ENCODE measurements at places on chromosomes 2 and 18.

DNA sequence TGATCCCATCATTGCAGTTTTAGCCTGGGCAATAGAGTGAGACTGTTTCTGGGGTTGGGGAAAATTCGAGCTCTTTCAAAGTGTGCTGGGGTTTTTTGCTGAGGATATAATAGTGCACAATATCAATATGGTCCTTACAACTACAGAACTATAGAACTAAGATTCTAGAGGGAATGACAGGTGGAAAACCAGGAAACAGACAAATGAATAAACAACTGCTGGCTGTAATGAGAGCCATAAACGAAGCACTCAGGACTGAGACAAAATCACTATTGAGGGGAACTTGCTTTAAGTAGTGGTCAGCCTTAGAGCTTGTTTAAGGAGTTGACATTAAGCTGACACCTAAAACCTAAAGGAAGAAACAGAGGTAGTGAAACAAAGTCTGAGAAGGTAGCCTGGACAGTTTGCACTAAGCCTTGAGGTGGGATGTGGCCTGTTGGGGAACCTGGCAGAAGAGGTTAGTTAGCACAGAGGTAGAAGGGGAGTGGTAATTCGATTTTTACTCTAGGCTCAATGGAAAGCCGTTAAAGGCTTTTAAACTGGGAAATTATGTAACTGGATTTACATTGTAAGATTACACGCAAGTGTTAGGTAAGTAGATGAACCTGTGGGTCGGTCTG lies 33.8 kb downstream of the LCLAT1 start:
- no peak for DNase-seq

GRCh38 chr2:179082697-179083096 lies 32.8 kb upstream of the CCDC141 start:
- no peak for DNase-seq

DNA sequence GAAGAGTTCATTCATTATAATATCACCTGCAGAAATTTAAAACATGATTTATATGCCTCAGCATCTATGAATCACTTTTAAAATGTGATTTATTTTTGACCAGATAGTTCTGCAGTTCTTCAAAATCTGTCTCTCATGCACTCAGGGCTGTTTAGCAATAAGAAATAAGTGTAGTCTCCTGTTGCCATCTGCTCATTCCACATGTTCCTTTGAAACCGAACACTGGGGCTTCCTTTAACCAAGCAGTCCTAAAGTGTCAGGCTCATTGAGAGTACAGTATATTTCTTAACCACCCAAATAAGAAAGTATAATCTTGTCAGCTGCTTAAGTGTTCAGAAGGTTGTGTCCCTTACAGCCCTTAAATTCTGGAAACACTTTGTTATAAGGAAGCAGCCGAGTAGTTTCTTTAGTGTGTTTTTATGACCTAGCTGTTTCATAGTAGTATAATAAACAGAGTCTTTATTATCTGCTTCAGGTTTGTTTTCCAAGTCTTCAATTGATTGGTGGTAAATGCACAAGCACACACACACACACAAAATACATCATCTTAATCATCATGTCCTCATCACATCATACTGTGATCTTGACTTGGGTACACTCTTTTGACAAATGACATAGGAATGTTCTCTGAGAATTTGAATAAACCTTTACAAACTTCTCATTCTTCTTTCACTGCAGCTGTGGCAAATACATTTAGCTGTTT lies 10.4 kb downstream of the WDR7 start:
- no peak for DNase-seq

GRCh38 chr18:3689986-3690763 lies 240.2 kb downstream of the TGIF1 start:
- no peak for DNase-seq

- DNase-seq = no peak
Observed at GRCh38 chr2:240429872-240430491, 5.5 kb upstream of the GPC1 start.

DNA sequence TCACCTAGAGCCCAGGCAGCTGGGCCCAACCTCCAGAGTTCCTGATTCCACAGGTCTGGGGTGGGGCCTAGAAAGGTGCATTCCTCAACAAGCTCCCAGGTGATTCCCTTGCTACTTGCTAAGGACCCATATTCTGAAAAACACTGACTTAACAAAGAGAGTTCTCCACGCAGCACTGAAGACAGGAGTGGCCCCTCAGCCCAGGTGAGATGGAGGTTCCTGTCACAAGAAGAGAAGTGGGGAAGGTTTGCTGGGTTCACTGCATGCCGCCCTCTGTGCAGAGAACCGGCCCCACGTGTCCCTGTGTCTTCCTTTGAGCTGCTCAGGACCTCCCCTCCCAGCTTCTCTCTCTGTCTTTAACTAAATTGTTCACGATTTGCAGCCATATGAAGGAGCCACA lies 201.4 kb upstream of the DDX18 start:
- no peak for DNase-seq

GRCh38 chr2:169999054-169999453 lies 171.8 kb downstream of the UBR3 start:
- no peak for DNase-seq

DNA sequence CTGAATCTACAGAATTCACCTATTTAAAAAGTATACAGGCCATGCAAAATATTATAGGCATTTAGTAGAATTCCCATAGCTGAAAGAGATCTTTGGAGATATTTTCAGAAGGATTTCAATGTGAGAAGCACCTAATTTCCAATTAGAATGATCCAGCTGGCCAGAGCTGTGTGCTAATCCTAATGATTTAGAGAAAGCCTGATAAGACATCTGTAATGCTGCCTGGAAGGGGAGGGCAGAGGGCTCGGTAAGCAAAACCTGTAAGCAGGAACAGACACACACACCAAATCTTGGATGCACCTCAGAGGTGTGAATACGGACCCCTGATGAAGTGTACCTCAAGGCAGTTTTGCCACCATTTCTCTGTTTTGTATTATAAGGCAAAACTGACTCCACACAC lies 14.0 kb downstream of the SERTAD2 start:
- DNase-seq = no peak

GRCh38 chr18:5463831-5464230 lies 80.0 kb downstream of the EPB41L3 start:
- no peak for DNase-seq

DNA sequence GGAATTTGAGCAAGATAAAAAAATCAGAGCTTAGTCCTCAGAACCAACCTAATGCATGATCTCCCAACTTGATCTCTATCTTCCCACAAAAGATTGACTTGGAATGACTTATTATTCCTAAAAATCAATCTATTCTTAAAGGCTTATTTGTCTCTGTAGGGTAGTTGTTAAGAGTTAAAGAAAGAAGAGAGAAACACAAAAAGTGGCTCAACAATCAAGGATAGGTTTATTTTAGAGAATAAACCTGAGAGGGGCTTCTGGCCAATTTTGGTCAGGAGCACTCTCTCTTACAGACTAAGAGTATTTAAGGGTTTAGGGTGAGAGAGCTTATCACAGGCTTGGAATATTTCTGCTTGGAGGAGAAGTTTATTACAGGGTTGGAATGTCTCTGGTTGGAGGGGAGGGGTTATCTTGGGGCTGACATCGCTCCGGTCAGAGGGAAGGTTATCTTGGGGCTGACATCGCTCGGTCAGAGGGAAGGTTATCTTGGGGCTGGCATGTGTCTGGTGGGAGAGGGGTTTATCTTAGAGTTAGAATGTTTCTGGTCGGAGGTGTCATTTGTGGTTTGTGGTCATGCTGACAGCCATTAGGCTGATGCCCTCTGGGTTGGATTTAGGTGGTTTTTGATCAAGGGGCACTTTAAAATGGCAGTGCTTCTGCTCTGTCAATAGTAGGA lies 2.4 kb upstream of the MFF start:
- DNase-seq = no peak

DNA sequence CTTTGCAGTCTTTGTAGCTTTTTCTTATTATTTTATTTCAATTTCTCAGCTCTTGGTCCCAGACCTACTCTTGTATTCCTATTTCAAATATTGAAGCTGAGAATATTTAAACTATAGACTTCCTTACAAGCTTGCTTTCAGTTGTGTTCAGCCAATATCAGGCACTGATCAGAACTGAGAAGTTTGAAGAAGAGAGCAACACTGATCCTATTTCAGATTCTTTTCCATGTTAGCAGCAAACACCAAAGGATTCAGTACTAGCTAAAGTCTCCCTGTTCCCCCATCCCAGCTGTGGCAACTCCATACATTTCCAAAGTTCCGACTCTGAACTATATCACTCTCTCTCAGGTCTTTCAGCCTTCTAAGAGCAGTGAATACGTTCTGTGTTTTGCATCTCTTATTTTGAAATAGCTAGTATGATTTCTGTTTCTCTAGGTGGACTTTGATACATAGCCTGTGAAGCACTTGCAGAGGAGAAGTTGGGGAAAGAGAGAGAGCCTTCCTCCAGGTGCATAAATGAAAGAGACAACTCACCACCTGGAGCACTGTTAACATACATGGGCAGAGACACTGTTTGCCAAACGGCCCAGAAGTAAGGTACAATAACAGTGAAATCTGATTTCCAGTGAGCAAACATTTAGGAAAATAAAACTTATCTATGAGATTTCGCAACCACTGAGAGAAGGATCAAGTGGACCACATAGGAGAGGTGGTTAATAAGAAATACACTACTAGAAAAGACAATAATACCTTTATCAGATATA lies 135.0 kb upstream of the ZNF804A start:
- DNase-seq = no peak

GRCh38 chr18:73653827-73654226 lies 493.8 kb downstream of the FBXO15 start:
- DNase-seq = no peak

- no peak for DNase-seq
Observed at GRCh38 chr18:35508746-35509338, 11.1 kb upstream of the INO80C start.

- DNase-seq = peak; percentile 96
Observed at GRCh38 chr18:11857177-11857887, 6.1 kb downstream of the CHMP1B start.

GRCh38 chr2:43332653-43333052 lies 106.2 kb upstream of the ZFP36L2 start:
- no peak for DNase-seq

GRCh38 chr2:182173944-182174622 lies 188.4 kb downstream of the PPP1R1C start:
- no peak for DNase-seq

GRCh38 chr2:140643761-140644187 lies 1487.0 kb downstream of the LRP1B start:
- no peak for DNase-seq

DNA sequence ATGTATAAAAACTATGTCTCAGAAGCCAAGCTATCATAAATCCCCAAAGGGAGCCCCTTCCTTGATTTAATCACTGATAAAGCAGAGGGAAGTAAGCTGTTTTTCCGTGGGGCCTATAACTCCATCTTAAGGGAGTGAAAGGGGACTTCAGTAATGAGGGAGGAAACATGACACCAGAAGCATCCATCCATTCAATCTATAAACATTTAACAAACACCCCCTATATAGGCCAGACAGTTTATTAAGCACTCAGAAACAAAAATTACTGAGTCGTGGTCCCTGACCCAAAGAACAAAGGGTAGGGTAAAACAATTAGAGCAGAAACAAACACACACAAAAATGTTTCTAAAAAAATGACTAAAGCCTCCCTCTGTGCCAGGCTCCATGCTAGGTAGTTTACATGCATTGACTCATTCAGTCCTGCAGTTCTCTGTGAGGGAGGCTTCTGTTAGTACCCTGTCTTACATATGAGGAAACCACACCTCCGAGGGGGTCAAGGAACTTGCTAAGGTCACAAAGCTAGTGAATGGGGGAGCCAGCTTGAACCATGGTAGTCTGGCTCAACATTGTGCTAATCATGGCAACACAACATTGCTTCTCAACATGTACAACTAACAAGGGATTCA lies 472.1 kb downstream of the CDH2 start:
- DNase-seq = no peak

GRCh38 chr2:127558911-127559310 lies 23.4 kb downstream of the MYO7B start:
- DNase-seq = no peak

Measured in HS-27A (cell line).